Nephron progenitor cell (in vitro differentiated cells): ENCODE measurements at places on chromosomes 16 and 17.

DNA sequence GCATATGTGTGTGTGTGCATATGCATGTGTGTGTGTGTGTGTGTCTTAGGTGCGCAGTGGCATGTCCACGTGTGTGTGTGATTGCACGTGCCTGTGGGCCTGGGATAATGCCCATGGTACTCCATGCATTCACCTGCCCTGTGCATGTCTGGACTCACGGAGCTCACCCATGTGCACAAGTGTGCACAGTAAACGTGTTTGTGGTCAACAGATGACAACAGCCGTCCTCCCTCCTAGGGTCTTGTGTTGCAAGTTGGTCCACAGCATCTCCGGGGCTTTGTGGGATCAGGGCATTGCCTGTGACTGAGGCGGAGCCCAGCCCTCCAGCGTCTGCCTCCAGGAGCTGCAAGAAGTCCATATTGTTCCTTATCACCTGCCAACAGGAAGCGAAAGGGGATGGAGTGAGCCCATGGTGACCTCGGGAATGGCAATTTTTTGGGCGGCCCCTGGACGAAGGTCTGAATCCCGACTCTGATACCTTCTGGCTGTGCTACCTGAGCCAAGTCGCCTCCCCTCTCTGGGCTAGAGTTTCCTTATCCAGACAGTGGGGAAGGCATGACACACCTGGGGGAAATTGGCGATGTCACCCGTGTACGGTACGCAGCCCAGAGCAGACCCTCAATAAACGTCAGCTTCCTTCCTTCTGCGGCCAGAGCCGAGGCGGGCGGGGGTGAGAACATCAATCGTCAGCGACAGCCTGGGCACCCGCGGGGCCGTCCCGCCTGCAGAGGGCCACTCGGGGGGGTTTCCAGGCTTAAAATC lies 47.6 kb downstream of the IL21R start:
- peak; percentile 27 for DNase-seq

- DNase-seq: no peak
Measured at GRCh38 chr17:50993544-50993943, 127.1 kb downstream of the SPAG9 start.

GRCh38 chr17:39014044-39014794 lies 47.0 kb upstream of the FBXO47 start:
- DNase-seq: no peak

GRCh38 chr16:86984343-86984742 lies 332.8 kb downstream of the C16orf95 start:
- DNase-seq: peak; percentile 54

DNA sequence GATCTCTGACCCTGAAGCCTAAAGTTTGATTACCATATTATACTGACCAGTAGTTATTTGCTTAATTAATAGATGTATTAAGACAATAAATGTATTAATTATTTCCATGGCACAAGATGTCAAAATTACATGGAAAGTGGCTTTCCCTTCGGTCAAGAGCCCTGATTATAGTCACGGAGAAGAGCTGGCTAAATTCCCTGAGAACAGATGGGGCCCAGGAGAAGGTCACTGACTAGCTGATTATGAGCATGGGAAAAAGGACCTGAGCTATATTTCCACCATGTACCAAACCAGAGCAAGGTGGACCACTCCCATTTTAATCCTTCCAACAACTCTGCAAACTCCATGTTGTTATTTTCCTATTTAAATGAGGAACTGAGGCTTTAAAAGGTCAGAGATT lies 12.9 kb upstream of the MYO18A start:
- DNase-seq: no peak

GRCh38 chr16:51034481-51035109 lies 116.5 kb downstream of the SALL1 start:
- DNase-seq: no peak

DNA sequence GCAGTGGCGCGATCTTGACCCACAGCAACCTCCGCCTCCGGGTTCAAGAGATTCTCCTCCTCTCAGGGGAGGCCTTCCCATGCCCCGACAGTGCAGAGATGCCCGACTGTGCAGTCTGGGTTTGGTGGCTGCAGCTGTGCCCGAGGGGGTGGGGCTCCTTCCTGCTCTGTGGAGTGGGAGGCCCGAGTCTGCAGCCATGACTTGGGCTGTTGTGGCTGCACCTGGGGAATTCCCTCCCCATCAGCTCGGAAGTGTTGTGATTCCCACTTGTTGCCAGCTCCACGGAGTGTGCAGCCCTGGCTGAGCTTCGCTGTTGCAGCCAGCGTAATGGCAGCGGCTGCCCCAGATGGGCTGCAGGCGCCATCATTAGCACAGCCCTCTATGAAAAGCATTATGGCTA lies 66.4 kb upstream of the SMIM36 start:
- DNase-seq: no peak

GRCh38 chr16:10256784-10257641 lies 74.8 kb upstream of the GRIN2A start:
- DNase-seq: peak; percentile 58
